ENCODE measurements at places on chromosomes 4 and X. TPM values are rescaled to one million over a fixed set of nuclear protein-coding genes. Genes with fewer than 3 reads are reported as not detected.

DNA sequence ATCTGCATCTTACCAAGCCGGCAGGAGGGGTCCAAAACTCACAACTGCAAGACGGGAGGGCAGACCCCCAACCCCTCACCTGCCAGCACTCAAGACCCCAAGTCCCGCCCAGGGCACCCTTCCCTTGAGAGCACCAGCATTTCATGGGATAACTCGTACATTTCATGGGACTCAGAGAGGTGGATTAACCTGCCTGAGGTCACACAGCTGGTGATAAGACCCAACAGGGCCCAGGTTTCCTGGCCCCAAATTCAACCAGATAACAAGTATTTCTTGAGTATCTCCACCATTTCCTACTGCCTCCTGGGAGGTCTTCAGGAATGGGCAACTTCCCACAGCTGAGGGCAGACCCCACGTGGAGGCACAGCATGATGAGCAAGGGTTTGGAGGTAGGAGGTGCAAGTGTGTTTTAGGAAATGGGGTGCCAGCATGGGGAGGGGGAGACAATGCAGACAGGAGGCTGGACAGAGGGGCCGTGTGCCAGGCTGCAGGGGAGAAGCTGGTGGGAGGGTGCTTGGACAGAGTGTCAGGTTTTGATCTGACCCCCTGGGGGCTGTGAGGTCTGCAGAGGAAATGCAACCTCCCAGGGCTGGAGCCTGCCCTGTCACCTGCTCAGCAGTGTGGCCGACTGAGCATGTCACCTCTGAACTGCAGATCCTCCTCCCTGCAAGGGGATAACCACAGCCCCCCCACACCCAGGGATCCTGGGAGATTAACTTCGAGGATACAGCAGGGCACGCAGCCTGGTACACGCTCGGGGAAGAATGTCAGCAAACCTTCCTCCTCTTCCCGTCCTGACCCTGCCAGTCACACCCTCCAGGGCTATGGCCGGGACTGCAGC lies 4.4 kb downstream of the ADRA2C start:
- no peak for DNase-seq

GRCh38 chrX:97295954-97296353 lies 412.2 kb downstream of the RPA4 start:
- DNase-seq, result no peak

DNA sequence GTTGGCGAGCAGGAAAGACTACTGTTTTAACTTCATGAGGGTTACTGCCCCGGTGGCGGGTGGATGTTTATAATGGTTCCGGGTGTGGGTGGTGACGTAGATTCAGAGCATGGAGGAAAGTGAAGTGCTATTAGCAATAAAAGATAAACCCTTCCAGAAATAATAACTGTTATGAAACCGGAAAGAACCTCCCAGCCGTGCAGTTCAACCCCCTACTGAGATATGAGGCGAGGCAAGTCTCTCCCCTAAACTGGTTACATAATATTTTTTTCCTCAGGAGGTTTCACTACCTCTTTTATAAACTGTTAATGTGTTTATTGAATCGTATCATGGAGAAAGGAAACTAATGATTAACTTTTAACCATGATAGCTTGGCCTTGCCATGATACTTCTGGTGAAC lies 33.9 kb upstream of the STIM2 start:
- DNase-seq, result no peak

- no peak for DNase-seq
These were observed 34.8 kb downstream of the PLAC1 start for GRCh38 chrX:134623293-134624045.

DNA sequence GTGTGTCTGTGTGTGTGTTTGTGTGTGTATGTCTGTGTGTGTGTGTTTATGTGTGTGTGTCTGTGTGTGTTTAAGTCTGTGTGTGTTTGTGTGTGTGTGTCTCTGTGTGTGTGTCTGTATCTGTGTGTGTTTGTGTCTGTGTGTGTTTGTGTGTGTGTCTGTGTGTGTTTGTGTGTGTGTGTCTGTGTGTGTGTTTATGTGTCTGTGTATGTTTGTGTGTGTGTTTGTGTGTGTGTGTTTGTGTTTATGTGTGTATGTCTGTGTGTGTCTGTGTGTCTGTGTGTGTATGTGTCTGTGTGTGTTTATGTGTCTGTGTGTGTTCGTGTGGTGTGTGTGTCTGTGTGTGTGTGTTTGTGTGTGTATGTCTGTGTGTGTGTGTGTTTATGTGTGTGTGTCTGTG lies 11.4 kb downstream of the IL9R start:
- no peak for DNase-seq

- no peak for DNase-seq
These were observed 98.5 kb upstream of the CTSO start for GRCh38 chr4:156052116-156052515.

GRCh38 chr4:67635331-67635730 lies 65.6 kb downstream of the UBA6 start:
- no peak for DNase-seq

- DNase-seq, result no peak
These were observed 5.4 kb upstream of the SH3BP2 start for GRCh38 chr4:2787230-2788100.

- DNase-seq, result no peak
These were observed 27.0 kb downstream of the MAGEE1 start for GRCh38 chrX:76454456-76454927.

DNA sequence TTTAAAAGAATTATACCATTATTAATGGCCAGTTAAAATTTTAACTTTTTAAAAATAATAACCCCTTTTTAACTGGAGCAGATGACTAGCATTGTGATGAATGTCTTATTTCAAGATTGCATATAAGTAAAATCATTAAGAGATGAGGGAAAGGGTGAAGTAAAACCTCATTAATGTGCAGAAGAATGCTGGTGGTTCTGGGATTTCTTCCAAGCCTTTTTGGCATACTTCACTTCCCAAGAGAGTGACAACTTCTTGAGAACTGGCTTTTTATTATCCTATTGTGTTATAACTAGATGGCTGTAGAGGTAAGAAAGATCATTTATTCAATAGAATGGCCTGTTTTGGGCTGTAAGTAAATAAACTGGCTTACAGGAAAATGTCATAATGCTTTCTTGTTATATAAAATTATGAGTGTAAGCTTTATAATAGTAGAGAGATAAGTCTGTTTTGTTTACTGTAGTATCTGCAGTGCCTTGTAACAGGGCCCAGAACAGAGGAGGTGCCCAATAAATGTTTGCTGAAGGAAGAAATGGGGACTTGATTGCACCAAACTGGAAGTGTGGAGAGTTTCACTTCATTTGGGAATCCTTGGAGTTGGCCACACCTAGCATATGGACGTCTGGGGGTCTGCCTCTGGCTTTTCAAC lies 242.9 kb upstream of the PITX2 start:
- peak; percentile 83 for DNase-seq

Gene PCDH7
- polyA plus RNA-seq, result 34.2 TPM

DNA sequence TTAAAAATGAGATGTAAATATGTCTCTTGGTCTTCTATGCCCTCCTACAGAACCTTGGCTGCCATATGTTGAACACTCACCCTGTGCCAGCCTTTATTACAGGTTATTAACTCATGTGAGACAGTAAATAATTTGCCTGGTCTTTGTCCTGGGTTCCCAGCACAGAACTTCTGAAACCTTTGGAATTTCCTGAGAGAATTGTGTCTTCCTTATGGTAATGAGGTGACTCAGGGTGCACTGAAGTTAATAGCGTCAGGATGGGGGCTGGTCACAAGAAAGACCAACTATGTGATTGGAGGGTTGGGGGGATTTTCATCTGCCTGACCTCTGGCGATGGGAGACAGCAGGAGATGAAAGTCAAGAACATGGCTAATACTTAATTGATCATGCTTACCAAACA lies 289.8 kb upstream of the STS start:
- no peak for DNase-seq

DNA sequence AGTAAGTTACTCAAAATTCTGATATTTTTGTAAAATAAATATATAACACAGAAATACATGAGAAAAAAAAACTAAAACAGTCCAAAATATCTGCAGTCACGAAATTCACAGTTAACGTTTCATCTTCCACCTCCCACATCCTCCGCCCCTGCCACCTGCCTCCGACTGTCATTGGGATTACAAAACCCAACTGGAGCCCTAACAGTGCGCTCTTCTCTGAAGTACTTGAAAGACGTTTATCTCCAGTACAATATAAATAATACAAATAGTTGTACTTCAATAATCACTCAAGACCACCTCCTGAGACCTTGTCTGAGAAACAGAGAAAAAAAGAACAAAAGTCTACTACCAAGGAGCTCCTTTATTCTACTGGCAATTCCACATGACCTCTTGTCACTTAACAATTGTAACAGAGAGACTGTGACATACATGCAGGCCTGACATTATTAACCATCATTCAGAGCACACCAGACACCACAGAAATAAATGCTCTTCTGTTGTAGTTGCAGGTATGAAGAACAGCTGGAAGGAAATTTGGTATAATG lies 280.6 kb downstream of the PPP3CA start:
- no peak for DNase-seq

Gene MAGEA8
- 0.41 TPM for polyA plus RNA-seq

DNA sequence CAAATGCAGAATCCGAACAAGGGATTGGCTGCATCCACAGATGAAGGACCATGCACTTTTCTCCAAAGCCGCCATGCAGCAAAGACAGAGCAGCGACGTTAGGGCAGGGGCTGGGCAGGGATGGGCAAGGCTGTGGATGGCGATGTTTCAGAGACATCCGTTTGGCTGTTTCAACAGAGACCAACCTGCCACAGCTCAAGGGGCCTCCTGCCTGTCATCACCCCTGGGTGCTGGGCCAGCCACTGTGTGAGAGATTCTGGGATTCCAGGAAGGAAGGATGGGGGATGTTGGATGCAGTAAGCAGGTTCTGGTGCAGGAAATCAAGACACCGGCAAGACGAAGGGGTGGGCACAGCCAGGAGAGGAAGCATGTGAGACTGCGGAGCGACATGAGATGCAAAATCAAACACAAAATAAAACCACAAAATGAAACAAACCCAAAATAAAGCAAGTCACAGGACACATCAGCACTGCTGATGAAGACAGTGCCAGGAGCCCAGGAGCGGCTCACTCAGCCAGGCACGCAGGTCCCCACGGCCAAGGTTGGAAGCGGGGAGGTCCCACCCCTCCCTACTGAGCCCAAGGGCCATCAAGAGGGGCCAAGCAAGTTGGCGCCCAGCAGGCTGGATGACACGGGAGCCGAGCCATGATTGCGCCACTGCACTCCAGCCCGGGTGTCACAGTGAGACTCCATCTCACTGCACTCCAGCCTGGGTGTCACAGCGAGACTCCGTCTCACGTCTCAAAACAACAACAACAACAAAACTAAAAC lies 68.1 kb downstream of the FAM53A start:
- DNase-seq, result no peak

GRCh38 chrX:14930663-14931062 lies 57.4 kb downstream of the MOSPD2 start:
- DNase-seq, result peak; percentile 48
